A549 (cell line): ENCODE measurements at places on chromosomes 7 and 10.
A peak's percentile ranks its signal among the peaks of the same experiment; 100 is the strongest.

DNA sequence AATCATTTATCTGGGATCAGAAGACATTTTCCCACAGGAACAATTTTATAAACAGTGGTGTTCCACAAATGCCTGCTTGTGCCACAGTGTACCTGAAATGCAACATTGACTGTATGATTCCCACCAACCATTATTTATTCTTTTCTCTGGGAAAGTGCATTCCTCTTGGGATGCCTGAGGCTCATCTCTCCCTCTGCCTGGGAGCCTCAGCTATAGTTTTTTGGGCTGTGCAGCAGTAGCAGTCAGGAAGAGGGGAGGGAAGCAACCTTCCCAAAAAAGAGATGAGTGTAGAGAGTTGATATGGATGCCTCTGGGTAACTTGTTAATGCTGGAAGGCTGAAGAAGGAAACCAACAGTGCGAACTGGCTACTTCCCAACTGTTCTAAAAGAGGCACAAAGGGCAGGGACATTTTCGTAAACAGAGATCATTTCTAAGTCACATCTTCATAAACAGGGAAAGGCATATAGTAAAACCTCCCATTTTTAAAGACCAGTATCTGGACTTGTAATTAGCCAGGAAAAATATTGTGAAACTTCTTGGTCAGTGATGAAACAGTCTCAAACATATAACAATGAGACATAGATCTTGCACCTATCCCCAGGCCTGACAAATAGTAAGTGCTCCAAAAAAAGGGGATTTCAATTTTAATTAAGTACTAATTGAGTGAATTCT is 1.4 kb upstream of the CALD1 start:
- no peak for DNase-seq

DNA sequence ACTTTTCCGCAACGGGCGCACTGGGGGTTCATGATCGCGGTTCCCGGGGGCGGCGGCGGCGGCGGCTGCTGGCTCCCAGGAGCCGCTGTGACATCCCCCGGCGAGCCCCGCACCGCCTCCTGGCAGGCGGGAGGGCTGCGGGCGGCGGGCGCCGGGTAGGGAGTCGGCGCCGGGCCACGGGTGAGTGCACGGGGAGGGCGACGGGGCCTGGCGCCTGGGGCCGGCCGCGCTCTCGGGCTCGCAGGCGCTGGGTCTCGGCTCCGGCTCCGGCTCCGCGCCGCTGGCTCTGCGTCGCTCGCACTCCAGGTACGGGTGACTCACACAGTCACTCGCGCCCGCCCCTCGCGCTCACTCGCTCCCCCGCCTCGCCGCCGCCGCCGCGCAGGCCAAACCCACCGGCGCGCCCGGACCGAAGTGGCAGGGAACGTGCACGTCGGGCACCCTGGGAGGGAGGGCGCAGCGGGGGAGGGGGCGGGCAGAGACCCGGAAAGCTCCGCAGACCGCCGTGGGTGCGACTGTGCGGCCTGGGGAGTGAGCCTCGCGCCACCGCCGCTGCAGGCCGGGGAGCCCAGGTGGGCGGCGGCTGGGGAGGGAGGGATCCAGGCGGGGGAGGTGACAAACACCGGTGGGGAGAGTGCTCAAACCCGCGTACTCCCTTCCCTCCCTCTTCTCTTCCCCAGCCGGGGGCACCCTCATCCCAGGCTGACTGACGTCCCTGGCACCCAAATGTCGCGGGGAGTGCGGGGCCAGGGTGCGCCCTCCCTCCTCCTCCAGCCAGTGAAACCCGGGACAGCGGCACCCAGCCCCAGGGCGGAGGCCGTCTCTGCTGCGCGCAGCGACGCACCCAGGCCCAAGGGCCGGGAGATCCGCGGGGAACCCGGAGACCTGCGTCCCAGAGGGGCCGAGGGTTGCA is 276.9 kb upstream of the NEBL start:
- peak; percentile 82 for DNase-seq

GRCh38 chr10:42864575-42864974 is 82.0 kb downstream of the BMS1 start:
- DNase-seq: no peak

- peak; percentile 54 for DNase-seq
Observed at GRCh38 chr7:7911369-7912123, 57.0 kb upstream of the GLCCI1 start.

- DNase-seq: peak; percentile 69
Observed at GRCh38 chr10:97072851-97073665, 112.7 kb downstream of the SLIT1 start.
